ENCODE measurements at places on chromosomes 13 and 19.
A peak's percentile ranks its signal among the peaks of the same experiment; 100 is the strongest.

- DNase-seq, result no peak
These were observed 804.4 kb downstream of the PCDH9 start for GRCh38 chr13:66425741-66426140.

DNA sequence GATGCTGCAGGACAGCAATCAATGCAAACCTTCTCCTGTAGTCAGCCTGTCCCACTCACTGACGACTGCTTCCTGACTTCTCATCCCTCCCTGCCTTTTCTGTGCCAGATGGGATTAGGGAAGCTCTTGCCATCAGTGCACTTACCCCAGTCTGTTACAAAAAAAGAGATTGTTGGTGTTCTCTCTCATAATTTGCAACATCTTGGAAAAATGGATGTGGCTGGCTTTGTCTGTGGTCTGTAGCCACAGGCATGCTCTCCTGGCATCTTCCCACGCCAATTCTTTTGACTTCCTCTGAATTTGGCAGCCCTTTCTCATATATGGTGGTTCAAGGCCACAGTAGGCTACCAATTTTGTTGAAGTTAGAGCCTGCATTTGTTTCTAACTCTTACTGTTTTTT is 11.6 kb upstream of the HTR2A start:
- no peak for DNase-seq

GRCh38 chr13:95099541-95099940 is 201.7 kb downstream of the ABCC4 start:
- DNase-seq, result no peak

DNA sequence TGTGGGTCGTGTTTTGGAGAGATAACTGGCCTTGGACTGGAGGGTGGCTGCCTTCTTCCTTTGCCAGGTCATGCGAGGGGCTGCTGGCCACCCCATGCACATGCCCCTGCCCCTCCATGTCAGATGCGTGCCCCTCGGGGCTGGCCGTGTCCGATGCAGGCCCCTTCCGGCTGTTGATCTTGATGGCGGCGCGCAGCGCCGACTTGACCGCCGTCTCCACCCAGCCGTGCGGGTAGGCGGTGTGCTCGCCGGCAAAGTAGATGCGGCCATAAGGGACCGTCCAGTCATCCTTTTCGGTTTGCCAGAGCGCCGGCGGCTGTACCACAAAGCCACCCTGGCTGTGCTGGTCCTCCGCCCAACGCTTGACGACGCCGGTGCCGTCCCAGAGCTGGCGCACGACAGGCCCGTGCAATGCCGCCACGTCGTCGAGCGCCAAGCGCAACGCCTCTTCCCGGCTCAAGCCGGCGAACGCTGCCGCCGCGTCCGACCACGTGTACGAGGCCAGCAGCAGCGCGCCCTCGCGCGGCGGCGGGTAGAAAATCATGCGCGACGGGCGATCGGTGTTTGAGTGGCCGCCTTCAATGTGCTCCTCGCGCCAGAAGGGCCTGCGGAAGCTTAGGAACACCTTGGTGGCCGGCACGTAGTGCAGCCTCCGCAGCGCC is 6.9 kb downstream of the IL4I1 start:
- DNase-seq, result peak; percentile 56

DNA sequence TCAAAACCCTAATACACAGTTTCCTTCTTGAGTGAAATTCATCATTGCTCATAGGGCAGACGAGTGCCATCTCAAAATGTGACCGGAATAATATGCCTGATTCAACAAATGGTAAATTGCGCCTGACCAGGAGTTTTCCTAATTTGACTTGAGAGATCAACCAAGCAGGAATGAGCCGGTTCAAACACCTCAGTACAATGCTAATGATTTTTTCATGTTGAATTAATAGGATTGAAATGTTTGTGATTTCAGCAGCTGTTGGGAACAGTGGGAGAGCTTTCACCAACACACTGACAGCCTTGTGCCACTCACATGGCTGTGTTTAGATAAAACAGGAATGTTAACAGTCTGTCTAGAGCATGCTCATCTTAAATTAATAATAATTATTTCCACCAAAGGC is 484.8 kb downstream of the PCDH9 start:
- DNase-seq, result no peak

DNA sequence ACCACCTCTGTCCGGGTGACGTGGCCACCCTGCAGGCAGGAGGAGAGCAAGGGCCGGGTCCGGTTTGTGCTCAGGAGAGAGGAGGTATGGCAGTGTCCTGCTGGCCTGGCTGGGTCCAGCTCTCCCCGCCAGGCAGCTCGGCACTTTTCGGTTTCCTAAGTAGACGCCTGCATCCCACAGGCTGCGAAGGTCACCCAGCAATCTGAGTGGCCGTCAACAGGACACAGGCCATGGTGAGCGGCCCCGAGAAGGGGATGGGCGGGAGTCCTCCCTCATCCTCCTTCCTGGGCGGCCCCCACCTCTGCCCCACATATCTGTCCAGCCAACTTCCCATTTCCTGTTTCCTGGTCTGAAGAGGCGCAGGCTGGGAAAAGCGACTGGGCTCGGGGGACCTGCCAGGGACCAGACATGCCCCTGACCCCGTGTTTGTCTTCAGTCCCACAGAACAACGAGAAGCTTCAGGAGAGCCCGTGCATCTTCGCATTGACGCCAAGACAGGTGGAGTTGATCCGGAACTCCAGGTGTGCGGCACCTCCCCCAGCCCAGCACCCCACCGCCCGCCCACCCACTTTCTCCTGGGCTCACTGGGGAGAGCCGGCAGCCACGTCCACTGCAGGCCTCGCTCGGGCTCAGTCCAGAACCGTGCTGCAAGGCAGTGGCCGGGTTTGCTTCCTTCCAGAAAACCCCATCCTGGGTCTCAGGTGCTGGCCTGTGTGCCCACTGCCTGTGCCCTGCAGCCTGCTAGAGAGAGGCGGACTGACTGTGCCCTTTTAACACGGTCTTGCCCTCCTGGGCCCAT is 16.3 kb downstream of the PIAS4 start:
- DNase-seq, result no peak

DNA sequence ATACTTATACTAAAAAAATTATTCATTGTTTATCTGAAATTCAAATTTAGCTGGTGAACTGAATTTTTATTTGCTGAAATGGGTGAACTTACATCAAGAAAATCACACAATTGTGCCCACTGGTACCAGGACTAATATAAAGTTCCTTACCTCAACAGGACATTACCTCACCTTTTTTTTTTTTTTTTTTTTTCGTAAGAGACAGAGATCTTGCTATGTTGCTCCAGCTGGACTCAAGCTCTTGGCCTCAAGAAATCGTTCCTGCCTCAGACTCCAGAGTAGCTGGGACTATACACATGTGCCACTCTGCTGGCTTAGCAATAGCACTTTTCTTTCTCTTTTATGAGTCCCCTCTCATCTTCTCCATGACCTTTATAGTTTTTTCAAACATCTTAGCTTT is 22.5 kb upstream of the NDFIP2 start:
- no peak for DNase-seq

DNA sequence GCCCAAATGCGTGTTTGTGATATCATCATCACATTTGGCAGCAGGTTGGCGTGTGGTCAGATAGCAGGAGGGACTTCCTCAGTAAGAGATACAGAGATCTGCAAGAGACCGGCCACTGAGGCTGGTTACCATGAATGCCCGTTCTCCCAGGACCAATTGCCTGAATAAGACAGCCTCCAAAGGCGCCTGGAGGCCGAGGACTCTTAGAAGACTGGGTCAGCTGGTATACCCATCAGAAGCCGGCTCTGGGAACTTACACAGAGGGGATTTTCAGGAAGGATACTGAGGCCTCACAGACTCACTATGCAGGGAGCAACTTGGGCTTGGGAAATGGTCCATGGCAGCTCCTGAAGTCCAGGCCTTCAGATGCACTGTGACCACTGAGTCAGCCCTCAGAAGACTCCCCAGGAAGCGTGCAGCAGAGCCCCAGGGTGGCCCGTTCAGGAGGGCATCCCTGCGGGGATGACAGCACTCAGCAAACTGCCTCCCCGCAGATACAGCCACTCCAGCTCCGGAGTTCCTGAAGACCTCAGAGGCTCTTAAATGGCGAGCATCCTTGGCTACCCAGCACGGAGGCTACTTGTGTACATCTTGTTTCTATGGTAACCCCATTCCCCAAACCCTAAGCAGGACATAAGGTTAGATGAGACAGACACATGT is 26.4 kb upstream of the VSTM2B start:
- no peak for DNase-seq

GRCh38 chr19:33497131-33497777 is 24.3 kb downstream of the PEPD start:
- DNase-seq, result no peak

GRCh38 chr19:8731428-8732169 is 10.2 kb downstream of the OR2Z1 start:
- no peak for DNase-seq

- no peak for DNase-seq
These were observed 2.9 kb downstream of the ABCC4 start for GRCh38 chr13:95298169-95298965.

- no peak for DNase-seq
These were observed 49.0 kb upstream of the FRY start for GRCh38 chr13:31982540-31982939.

DNA sequence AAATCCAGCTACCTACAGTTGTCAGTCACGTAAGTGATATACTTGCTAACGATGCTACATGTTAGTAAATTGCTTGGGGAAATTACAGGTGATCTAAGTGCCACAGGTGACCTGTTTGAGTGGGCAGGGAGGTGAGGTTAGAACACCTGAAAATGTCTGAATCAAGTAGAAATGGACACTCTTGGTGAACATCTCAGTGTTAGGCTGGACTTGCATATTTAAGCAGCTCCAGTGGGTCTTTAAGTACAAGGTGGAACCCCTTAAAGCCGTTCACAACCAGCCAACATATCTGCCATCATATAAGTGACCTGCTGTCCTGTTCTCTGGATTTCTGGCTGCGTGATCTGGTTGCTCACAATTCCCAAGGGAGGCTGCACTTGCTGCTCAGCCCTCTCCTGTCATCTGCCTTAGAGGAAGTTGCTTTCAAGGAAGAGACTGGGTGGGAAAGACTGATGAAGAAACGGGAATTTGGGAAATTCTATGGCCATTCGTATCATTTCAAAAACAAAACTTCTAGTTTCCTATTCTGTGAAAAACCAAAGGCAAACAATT is 244.0 kb downstream of the DCLK1 start:
- no peak for DNase-seq

GRCh38 chr13:45278096-45278645 is 62.8 kb downstream of the TPT1 start:
- DNase-seq, result no peak

GRCh38 chr19:38155453-38155852 is 68.6 kb downstream of the DPF1 start:
- no peak for DNase-seq

- DNase-seq, result no peak
These were observed 13.2 kb downstream of the C19orf44 start for GRCh38 chr19:16509141-16510061.

DNA sequence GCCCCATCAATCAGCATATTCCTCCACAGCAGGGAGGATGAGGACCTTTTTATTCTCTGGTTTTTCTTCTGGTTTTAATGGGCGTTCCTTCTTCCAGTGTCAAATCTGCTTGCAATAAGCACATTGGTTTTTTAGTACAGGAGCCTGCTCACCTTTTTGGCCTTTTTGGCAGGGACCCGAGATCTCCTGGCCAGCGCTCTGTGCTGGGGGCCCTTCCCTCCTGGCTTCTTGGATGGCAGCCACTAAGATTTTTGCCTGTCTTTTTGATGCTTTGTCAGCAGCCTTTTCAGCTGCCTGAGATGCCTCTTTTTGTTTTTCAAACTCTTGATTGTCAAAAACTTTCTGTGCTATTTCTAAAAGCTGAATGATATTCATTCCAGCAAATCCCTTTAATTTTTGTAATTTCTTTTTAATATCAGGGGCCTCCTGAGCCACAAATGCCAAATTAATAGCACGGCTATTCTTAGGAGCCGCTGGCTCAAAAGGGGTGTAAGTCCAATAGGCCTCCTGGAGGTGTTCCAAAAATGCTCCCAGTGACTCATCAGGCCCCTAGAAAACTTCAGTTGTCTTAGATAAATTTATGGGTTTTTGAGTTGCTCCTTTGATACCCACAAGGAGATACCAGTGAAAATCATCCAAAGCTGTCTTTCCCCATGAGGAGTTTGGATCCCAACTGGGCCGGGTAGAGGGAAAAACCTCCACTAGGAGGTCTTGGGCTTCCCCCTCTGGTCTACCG is 73.0 kb downstream of the ZNF100 start:
- DNase-seq, result no peak

GRCh38 chr19:1354970-1355567 is 28.6 kb upstream of the NDUFS7 start:
- DNase-seq, result no peak

DNA sequence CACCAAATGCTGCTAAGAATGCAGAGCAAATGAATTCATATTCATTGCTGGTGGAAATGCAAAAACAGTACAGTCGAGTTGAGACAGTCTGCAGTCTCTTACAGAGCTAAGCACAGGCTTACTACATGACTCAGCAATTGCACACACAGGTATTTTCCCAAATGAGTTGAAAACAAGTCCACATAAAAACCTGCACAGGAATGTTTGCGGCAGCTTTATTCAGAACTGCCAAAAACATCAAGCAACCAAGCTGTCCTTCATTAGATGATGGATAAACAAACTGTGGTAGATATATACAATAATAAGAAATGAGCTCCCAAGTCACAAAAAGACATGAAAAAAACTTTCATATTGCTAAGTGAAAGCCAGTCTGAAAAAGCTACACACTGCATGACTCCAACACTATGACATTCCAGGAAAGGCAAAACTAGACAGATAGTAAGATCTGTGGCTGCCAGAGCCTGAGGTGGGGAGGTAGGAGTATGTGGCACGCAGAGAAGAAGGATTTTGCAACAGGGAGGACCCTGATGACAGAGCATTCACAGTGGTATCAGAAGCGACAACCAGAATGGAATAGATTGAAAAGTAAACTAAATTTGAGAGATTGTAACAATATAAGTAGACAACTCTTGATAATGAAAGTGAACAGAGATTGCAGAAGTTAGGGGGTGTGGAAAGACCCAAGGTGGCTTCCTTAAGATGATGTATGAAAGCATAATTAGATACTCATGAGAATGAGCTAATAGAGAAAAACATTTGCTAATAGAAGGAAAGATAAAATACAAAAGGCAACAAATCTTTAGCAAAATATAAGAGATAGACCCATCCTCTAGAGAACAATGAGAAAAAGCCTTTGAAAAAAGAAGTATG is 52.7 kb downstream of the TSC22D1 start:
- DNase-seq, result no peak

GRCh38 chr13:76929851-76930374 is 18.4 kb upstream of the ACOD1 start:
- DNase-seq, result no peak

- DNase-seq, result no peak
These were observed 99.7 kb downstream of the KCNRG start for GRCh38 chr13:50114961-50115360.

GRCh38 chr13:45167611-45168554 is 33.0 kb downstream of the KCTD4 start:
- DNase-seq, result no peak
